ENCODE measurements at places on chromosomes 5 and 9. TPM values are rescaled to one million over a fixed set of nuclear protein-coding genes. Genes with fewer than 3 reads are reported as not detected.

The HTR1A gene
- not detected for total RNA-seq

GRCh38 chr5:54930736-54931135, 54.7 kb downstream of the ESM1 start:
- H3K36me3 ChIP-seq, result no peaks in the 10 kb centered on the region
- no peak for DNase-seq
- no peak overlapping the region for H3K4me3 ChIP-seq
- H3K27me3 ChIP-seq, result peaks cover 4% of the 10 kb centered on the region
- no peaks in the 10 kb centered on the region for H3K4me1 ChIP-seq

DNA sequence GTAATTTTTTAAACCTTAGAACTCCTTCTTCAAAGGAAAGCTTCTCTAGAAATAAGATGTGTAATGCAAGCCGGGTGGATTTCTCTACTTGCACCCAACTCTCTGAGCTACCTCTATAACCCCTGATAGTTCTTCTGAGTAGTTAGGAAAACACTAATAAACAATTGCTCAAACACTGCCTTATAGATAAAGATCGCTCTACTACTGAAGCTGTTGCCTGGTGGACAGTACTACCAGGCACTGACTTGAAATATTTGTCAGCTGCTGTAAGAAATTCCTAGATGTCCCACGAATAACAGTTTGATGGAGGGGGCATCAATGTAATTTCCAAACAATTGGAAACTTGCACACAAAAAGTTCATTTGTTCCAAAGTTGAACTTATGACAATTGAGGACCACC, 42.0 kb downstream of the NR3C1 start:
- H3K27me3 ChIP-seq, result no peaks in the 10 kb centered on the region
- H3K4me3 ChIP-seq, result peak overlapping the region; percentile 9
- no peak for DNase-seq
- no peak overlapping the region for H3K27ac ChIP-seq

GRCh38 chr5:40483316-40483715, 196.4 kb upstream of the PTGER4 start:
- no peak overlapping the region for H3K4me3 ChIP-seq
- H3K27me3 ChIP-seq, result no peaks in the 10 kb centered on the region
- no peak for DNase-seq
- H3K4me1 ChIP-seq, result peaks cover 22% of the 10 kb centered on the region

DNA sequence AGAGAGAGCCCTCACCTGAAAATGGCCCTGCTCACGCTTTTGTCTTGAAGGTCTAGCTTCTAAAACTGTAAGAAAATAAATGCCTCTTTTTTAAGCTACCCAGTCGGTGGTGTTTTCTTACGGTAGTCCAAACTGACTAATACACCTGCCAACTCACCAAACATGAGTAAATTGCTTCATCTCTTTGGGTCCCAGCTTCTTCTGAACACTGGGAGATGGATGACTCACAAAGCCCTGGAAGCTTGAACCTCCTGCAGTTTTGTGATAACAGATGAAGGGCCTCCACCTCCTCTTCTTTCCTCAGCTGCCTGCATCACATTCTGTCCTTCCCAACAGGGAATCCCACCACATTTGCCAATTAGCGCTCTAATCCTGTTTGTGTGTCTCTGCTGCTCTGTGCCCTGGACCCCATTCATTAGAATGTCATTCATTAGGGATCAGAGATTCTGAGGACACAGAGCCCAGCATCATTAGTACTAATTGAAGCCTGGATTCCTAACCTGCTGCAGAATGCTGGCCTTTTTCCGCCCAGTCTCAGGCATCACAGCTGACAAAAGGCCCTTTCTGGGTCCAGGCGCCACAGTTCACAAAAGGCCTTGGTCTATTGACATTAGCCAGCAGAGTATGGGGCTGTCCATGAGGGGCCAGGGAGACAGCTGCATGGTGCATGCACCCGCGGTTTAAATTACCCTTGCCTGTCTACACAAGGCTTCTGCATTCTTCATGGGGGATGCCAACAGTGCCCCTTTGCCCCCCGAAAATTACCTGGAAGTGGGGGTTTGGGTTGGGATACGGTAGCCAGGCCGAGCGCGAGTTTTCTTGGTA, 349.3 kb downstream of the SEMA5A start:
- H3K27ac ChIP-seq, result no peak overlapping the region
- no peaks in the 10 kb centered on the region for H3K36me3 ChIP-seq

The MARCHF3 gene
- 12.3 TPM for total RNA-seq

The ADAMTS13 gene
- 4.0 TPM for total RNA-seq

The HAPLN1 gene
- total RNA-seq, result not detected

All from naive thymus-derived CD8-positive, alpha-beta T cell (primary cell).